ENCODE measurements at places on chromosomes 12 and 14. TPM values are rescaled to one million over a fixed set of nuclear protein-coding genes. Genes with fewer than 3 reads are reported as not detected.

- no peak for DNase-seq
These were observed 68.2 kb upstream of the MUCL1 start for GRCh38 chr12:54786081-54786480.

DNA sequence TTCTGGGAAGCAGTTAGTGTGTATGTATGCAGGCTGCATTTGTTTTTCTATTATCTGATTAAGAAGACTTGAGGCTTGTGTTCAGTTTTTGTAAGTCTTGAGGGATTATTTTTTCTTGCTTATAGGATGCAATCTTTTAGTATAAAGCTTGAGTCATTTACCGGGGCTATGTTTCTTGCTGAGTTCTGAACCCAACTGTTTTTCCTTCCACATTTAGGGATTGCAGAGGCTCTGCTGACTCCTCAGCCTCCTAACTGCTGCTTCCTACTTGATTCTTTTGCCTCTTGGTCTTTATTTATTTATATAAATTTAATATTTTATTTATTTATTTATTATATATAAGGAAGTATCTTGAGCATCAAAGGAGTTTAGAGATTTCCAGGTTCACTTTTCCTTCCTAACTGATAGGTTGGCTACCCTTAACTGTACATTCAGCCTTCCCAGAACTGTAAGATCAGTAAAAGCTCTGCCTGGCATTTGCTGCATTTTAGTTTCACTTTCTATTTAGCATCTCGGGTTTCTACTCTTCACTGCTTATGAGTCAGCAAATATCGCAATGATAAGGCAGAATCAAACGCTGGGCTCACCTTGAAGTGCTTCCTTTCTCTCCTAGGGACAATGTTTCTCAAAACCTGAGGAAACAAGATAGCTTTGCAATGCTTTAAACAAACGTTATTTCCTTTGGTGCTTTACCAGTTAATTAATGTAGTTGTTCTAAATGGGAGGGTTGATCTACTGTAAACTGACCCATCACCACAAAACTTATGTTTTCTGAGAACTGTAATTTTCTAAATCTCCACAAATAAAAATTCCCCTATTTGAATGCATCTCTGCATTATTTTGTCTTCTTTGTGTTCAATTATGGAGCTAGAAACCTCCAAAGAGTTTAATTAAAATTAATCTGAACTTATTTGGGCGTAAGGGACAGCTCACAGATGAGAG, 1183.7 kb upstream of the TMEM132C start:
- no peak for DNase-seq

- DNase-seq, result no peak
These were observed 11.9 kb upstream of the SH2B3 start for GRCh38 chr12:111393700-111394300.

- DNase-seq, result no peak
These were observed 78.3 kb upstream of the ANO4 start for GRCh38 chr12:100715976-100716944.

DNA sequence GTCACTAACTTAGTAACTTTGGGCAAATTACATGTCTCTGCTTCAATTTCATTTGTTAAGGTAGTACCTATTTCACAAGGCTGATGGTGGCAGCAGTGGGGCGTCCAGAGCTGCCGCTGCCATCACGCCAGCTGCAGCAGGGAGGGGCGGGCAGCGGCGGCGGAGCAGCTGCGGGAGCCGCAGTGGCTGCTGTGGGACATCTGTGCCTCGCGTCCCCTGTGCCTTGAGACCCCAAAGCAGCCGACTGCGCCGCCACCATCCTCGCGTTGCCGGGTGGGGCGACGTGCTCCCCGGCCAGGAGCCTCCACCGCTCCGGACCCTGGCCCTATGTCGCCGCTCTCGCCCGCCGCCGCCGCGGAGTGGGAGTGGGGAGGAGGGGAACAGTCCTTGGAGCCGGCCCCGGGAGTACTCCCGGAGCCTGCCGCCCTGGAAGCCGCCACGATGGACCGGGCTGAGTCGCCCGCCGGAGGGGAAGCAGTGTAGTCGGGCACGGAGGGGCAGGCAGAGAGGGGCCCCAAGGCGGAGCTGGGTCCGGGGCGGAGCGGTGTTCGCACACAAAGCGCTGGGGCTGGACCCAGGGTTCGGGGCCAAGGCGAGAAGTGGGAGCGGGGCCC, 51.4 kb downstream of the A2M start:
- DNase-seq, result peak; percentile 46

GRCh38 chr12:120998435-120998834, 17.9 kb downstream of the C12orf43 start:
- DNase-seq, result no peak

- DNase-seq, result no peak
These were observed 93.4 kb downstream of the TSPAN9 start for GRCh38 chr12:3170423-3171194.

DNA sequence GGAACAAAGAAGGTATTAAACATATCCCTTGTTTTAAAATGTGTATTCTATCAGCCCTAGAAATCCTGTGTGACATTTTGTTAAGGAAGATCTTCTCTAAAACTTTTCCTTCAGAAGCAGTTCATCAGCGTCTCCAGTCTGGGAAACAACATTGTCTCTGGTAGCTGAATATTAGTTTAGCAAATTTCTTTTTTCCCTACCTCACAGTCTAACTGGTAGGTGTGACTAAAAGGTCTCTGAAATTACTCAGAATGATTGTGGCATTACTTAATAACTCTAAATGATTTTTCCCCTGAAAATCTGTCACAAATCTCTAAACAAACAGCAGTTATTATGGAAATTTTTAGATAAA, 1044.8 kb downstream of the FLRT2 start:
- DNase-seq, result no peak

- DNase-seq, result no peak
These were observed 190.1 kb upstream of the PRMT8 start for GRCh38 chr12:3300833-3301401.

- DNase-seq, result no peak
These were observed 484.4 kb downstream of the ATP23 start for GRCh38 chr12:58425481-58426392.

DNA sequence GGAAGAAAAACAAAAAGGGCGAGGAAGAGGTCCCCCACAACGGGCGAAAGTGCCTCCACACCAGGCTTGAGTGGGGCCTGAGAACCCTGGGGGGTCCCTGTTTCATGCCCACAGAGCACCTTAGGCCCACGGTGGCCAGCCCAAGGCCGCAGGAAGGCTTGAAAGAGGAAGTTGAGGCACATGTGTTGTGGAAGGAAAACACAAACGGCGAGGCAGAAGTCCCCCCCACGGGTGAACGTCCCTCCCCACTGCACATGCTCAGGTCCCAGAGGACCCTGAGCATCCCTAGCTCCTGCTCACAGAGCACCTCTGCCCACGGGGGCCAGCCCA, 371.5 kb downstream of the ALG10 start:
- DNase-seq, result peak; percentile 27

DNA sequence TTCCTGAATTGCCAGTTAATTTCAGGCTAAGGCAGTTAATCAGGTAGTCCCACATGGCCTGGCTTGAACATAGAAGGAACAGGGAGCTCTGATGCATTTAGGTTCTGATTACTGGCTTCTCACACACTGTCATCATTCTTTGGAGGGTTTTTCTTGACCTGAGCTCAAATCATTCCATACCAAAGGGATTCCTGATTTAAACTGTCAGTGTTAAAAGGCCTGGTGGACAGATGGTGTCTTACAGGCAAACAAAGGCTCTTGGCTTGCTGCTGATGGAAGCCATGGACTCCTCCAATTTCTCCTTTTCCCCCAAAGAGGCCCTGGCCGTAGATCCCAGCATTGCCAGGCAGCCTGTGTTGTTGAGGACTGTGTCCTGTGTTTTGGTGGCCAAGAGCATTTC, 30.2 kb downstream of the CACNA1C start:
- DNase-seq, result no peak

DNA sequence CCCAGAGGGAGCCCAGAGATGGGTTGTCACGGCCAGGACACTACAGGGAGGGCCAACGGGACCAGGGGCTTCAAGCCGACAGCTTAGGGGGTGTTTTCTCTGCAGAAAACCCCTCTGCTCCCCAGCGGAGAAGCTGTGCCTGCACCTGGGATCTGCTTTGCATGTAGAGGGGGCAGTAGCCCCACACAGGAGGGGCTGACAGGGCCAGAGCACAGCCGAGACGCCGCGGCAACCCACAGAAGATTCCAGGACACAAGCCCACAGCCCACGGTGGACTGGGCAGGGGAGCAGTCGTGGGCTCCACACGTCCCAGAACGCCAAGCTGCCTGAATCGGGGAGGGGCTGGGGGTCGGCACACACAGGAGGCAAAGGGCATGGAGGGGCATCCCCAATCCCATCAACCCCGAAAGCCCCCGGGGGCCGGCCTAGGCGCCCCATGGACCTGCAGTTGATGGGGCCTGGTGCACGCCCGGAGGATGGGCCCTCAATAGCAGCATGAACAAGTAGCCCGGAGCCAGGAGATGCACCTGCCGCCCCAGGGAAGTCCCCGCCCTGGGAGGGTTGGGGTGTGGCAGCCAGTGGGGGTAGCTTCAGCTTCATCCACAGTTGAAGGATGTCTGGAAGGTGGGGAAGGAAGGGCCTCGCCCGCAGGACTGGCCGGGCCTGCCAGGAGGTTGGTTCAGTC, 30.5 kb upstream of the TMEM179 start:
- no peak for DNase-seq

GRCh38 chr14:24634158-24634557, at the start of gene GZMB:
GZMB (minus strand) TSS chr14:24634190; CDS start chr14:24634160, 30 bp downstream.
- no peak for DNase-seq

DNA sequence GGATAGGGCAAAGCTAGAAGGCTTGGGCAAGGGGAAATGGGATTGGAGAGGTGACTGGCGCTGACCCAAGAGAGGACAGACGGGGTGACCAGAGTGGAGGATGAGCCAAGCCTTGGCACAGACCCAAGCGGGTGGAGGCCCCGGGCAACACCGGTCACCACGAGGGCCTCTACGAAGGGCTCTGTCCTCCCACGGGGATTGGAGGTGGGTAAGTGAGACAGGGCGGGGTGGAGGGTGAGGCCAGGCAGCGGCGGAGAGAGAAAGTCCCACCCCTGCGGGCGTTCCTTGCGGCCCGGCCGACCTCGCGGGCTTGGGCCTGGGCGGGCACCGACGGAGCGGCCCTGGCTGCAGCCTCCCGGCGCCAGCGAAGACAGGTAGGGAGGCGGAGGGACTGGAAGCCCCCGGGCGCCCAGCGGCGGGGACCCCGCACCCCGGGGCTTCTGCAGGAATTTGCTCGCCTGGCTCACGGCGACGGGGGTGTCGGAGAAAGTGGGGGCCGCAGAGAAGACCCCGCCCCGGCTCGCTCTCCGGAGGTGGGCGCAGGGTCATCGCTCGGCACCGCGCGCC, at the start of gene PAPLN:
Gene PAPLN, plus strand, starts transcription at position 288 of the 567 bp plus-strand sequence. CDS start 2,273 bp downstream, outside the sequence.
- no peak for DNase-seq

GRCh38 chr12:132006056-132006680, 56.4 kb downstream of the EP400 start:
- DNase-seq, result no peak

- DNase-seq, result no peak
These were observed 98.9 kb downstream of the CHST11 start for GRCh38 chr12:104555648-104556047.

GRCh38 chr12:52193991-52194390, 2.2 kb upstream of the KRT80 start:
- no peak for DNase-seq

DNA sequence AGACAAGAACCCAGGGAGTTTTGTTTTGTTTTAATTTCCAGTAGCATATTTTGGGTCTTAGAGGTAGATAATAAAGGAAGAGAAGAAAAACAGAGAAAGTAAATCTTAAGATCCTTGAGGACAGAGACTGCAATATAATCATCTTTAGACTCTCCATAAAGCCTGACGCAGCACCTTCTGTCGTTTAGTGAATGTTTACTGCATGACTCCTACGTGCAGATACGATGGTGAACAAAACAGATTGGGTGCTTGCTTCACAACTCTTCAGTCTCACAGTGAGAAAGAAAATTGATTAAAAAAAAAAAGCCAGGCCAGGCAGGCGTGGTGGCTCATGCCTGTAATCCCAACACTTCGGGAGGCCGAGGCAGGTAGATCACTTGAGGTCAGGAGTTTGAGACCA, 86.9 kb downstream of the STON2 start:
- DNase-seq, result no peak

DNA sequence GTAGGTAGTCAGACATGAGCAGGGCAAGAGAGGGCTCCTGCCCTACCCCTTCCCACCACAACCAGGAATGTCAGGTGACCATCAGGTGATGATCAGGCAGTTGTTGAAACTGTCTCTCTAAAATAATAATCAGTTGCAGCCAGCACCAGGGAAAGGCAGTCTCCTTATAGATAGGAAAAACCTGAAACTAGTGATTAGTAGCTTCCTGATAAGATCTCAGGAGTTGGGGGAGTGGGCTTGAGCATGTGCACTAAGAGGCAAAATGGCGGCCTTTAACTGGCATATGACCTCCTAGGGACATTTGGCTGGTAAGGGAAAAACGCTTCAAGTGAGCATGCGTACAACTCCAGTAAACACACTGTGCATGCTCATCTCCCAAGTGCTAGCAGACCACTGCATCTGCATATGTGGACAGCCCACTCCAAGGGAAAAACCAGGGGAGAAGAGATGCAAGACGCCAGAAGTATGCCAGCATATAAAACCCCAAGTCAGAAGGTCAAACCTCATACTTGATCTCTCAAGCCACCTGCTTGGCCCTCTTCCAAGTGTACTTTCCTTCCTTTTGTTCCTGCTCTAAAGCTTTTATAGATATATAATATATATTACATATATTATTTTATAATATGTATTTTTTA, 37.1 kb downstream of the TGFB3 start:
- no peak for DNase-seq

- DNase-seq, result no peak
These were observed 1.6 kb upstream of the PRPH start for GRCh38 chr12:49293056-49293956.

DNA sequence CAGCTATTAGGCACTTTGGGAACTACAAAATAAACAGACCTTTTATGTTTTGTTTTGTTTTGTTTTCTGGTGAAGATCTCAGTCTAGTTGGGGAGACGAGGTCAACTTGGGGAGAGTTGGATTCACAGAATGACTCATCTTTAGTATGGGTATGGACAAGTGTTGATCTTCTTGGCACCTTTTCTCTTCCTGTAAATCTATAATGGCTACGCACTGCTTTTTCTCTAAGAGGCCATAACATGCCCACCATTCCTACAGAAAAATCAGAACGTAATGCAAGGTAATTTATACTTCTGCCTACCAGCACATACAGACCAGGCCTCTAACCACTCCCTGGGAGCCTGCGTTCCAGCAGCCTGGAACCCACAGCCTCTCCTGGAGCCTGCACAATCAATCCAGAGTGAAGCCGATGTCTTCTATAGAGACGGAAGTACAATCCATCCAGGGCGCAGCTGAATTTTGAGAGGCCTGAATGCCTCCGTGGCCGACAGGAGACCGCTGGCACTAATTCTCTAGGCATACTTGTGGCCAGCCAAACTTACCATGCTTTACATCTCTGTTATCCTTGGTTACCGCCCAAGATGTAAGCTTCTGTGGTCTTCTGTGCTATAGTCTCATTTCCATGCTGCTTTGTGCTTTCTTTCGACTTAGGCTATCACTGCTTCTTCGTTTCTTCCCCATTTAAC, 717 bp downstream of the PPHLN1 start:
- peak; percentile 34 for DNase-seq

ARMH4 gene
- polyA plus RNA-seq, result 0.38 TPM

KRT3 gene
- not detected for polyA plus RNA-seq

TMEM63C gene
- polyA plus RNA-seq, result not detected

AQP6 gene
- polyA plus RNA-seq, result 0.05 TPM

RNF212B gene
- 0.06 TPM for polyA plus RNA-seq

GPR132 gene
- polyA plus RNA-seq, result 0.32 TPM

GPR84 gene
- polyA plus RNA-seq, result not detected

FMNL3 gene
- 1.2 TPM for polyA plus RNA-seq

CD4 gene
- polyA plus RNA-seq, result 15.9 TPM

GPR135 gene
- 0.22 TPM for polyA plus RNA-seq

MON2 gene
- 20.5 TPM for polyA plus RNA-seq

PNN gene
- 16.2 TPM for polyA plus RNA-seq

NFATC4 gene
- 1.0 TPM for polyA plus RNA-seq

TAS2R31 gene
- 0.99 TPM for polyA plus RNA-seq

Measured in liver (tissue), 10 donors.